ENCODE measurements at places on chromosomes 2 and 18.

DNA sequence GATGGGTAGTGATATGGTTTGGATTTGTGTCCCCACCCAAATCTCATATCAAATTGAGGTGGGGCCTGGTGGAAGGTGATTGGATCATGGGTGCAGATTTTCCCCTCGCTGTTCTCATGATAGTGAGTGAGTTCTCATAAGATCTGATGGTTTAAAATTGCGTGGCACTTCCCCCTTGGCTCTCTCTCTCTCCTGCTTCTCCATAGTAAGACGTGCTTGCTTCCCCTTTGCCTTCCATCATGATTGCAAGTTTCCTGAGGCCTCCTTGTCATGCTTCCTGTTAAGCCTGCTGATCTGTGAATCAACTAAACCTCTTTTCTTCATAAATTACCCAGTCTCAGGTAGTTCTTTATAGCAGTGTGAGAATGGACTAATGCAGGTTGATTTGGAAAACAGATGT is 223.2 kb upstream of the APCDD1 start:
- DNase-seq, result no peak

DNA sequence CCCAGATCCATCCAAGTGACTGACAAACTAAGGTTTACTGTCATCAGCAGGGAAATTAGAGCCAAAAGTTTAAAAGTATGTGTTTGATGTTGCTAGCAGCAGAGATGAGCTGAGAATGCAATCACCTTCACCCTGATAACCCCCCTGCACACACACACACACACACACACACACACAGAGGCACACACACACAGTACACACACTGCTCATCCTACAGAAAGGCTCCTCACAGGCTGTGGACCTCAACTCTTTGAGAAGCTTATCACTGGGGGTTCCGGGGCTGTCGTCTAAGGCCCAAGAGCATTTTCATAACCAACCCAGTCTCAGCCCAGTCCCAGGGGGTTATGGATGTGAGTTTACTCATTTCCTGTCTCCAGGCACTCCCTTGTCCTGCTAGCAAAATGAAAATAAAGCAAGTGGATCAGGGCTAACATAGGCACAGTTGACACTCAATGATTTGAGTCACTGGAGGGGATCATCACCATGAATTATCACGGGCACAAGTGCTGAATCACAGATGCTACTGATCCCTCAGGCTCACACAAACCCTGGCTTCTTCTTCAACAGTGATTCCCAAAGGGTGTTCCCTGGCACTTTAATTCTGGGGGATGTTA is 76.6 kb downstream of the ALK start:
- DNase-seq, result no peak

GRCh38 chr2:107393516-107393915 is 433.2 kb upstream of the RGPD4 start:
- no peak for DNase-seq

- DNase-seq, result no peak
These were observed 68.8 kb upstream of the LYPD6B start for GRCh38 chr2:148969659-148970061.

- no peak for DNase-seq
These were observed 66.7 kb downstream of the BIRC6 start for GRCh38 chr2:32423536-32423935.

DNA sequence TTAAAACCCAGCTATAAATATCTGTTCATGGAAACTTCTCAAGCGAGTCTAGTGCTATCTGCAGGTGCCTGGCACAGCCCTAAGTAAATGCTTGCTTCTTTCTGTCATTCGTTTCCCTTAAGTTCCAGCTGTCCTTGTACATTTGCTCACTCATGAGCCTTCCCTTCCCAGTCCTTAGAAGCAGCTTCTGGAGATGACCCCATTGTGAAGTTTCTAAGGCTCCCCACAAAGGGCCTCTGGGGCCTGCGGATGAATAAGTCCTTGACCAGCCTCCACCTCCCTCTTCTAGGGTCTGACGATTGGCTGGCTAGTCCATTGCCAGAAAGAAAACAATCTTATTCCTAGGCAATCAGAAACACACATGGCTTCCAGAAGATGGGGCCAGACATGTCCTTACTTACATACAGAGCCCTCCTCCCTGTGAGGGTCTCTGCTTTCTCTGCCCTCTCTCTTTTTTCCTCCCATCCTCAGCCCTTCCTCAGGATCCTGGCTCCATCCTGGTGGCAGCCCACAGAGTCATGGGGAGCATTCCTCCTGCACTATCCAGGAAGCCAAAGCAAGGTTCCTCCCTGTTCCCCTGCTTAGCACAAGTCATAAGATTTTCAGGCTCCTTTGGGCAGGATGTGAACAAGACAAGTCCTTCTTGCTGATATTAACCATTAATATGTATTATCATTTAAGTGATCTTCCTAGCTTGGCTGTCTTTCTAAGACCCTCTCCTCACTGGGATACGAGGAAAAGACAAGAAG is 87.3 kb downstream of the TNFRSF11A start:
- DNase-seq, result no peak

GRCh38 chr2:129242269-129242668 is 737.2 kb upstream of the RAB6C start:
- no peak for DNase-seq

GRCh38 chr18:58605027-58606020 is 23.6 kb downstream of the ALPK2 start:
- no peak for DNase-seq

DNA sequence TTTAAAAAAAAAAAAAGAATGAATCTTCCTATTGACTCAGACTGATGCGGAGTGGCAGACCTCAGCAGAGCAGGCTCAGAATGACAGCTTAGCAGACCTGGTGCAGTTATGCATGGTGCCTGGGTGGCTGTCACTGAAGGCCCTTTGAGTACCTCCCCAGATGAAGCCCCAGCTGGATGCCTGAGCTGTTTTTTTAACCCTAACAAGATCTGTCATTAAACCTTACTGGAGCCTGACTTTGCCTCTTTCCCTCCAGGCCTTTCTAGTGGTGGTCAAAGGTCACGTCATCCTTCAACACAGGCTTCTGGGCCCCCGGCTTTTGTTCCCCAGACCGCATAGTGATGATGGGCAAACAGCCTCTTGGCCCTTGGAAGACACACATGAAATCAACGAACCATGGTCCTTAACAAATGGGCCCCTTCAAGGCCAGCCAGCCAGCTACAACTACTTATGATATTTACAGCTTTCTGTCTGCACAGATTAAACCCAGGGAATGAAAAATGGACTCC is 138.3 kb upstream of the CYP1B1 start:
- no peak for DNase-seq

DNA sequence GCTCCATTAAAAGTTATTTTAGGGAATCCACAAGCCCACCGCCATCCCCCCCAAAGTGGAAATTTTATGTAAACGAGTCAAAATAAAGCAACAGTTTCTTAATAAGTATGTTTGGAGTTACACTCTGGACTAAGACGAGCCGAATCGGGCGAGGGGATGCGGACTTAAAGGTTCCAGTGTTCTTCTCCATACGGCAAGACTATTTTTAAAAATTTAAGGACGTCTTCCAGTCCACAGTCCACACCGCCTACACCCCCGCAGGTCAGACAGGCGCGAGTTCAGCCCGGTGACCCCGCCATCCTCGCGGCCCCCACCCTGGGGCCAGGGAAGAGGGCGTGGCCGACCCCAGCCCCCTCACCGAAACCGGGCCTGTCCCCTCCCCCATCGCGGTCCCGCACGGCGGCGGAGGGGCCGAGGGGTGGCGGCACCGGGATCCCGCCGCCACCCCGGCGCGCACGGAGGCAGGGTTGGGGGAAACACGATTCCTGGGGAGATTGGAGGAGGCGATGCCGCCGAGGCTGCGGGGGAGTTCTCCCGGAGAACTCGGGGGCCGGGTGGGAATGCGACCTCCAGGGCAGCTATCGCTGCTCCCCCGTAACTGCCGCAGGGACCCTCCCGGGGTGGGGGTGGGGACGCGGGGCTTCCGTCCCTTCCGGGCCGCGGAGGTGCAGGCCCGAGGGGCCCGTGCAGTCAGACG is 24.5 kb upstream of the SMAD7 start:
- no peak for DNase-seq

DNA sequence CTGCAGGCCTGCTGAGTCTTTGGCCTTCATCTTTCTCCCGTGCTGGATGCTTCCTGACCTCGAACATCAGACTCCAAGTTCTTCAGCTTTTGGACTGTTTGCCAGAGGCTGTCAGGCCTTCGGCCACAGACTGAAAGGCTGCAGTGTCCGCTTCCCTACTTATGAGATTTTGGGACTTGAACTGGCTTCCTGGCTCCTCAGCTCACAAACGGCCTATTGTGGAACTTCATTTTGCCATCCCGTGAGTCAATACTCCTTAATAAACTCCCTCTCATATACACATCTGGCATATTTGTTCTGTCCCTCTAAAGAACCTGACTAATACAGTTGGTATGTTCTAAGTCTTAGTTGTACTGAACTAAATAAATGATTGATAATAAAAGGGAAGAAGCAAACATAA is 702.8 kb upstream of the LINC00305 start:
- no peak for DNase-seq

Data from NCI-H774 (cell line).